Mesothelial cell of epicardium (in vitro differentiated cells): ENCODE measurements at places on chromosomes 6 and 20.
A peak's percentile ranks its signal among the peaks of the same experiment; 100 is the strongest.

GRCh38 chr6:53048431-53049195 lies 16.6 kb upstream of the FBXO9 start:
- DNase-seq, result no peak

GRCh38 chr6:36353411-36353915 lies 16.8 kb upstream of the BNIP5 start:
- no peak for DNase-seq

DNA sequence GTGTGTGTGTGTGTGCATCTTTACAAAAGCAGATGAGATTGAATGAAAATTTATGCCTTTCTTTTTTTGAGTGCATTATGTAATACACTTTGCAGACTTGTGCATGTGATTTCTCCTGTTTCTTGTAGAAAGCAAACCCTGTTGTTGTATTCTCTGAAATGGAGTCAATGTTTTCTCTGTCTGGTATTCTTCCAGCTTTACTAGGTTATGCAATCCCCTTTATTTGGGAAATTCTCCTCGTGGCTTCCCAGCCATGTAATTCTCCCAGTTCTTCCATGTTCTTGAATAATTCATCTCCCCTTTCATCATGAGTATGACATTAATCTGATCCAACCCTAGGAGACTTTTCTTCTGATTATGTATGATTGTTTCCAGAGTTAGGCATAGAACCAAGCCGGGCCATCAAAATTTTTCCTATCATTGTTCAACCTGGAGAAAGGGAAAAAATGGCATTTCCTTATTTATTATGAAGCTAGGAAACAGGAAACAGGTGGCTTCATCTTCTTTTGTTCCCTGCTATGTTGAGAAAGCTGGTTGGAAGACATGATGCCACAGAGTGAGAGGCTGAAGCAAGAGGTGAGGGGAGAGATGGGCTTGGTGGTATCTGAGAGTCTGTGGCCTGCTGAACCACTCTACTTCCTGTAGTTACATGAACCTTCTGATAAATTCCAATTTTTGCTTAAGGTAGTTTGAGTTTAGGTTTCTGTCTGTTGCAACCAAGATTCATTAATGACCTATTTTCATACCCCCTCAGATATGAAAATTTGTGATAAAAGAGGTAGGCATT lies 68.8 kb downstream of the PRL start:
- no peak for DNase-seq

GRCh38 chr6:74768120-74768519 lies 437.7 kb downstream of the COL12A1 start:
- no peak for DNase-seq

DNA sequence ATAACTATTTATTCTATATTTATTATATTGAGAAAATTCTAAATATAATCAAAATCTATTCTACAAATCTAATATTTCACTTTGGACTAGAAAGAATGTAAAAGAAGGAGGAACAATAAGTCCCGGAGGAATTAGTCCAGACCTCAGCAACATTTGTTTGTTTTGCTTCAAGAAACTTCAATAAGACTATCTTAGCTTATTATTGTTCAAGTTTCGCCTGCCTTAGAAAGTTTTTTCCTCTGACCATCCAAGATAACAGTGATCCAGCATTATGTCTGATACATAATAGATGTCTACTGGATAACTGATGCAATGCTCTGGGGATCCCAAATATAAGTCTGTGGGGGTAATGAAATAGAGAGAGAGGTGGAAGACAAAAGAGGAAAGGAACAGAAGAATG lies 28.7 kb upstream of the NT5E start:
- no peak for DNase-seq

GRCh38 chr20:1757072-1757471 lies 99.5 kb upstream of the SIRPG start:
- no peak for DNase-seq

GRCh38 chr20:3797592-3798372 lies 1.7 kb downstream of the CDC25B start:
- no peak for DNase-seq

DNA sequence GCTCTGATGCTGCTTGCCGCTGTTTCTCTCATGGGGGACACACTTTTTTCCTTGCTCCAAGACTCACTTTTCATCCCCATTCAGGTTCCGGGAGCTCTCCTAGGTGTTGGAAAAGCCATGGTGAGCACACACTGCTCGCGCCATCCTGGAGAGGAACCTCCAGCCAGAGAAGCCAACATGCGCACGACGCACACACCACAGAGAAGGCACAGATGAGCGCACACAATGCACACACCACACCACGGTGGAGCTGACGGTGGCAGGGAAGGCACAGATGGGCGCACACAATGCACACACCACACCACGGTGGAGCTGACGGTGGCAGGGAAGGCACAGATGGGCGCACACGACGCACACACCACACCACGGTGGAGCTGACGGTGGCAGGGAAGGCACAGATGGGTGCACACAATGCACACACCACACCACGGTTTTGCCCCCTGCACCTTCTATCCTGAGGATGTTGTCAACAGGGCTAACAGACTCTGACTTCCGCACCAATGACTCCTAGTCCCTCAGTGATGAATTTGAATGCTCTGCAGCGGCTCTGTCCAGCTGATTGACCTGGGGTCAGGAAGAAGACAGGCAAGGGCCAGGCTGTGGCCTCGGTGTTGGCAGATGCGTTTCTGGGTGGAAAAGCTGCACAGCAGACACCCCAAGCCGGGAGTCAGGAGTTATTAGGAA lies 154.7 kb downstream of the ERMARD start:
- no peak for DNase-seq

DNA sequence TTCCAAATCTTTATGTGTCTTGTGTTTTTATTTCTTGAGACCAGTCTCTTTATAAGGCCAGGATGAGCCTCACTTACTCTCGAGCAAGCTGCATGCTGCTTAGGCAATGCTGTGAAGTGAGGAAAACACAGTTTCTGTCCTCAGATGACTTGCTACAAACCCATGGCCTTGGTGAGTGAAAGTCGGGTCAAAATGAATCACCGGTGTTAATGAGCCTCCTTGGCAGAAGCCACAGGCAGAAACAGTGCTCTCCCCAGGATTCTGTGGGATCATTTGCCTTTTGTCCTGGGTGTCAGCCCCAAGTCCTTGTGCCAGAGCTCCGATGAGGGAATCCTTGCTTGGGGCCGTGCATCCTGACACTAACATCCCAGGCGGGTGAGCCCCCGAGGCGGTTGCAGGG lies 482.5 kb downstream of the QKI start:
- no peak for DNase-seq

GRCh38 chr6:139344186-139344963 lies 30.1 kb downstream of the CITED2 start:
- DNase-seq, result no peak

DNA sequence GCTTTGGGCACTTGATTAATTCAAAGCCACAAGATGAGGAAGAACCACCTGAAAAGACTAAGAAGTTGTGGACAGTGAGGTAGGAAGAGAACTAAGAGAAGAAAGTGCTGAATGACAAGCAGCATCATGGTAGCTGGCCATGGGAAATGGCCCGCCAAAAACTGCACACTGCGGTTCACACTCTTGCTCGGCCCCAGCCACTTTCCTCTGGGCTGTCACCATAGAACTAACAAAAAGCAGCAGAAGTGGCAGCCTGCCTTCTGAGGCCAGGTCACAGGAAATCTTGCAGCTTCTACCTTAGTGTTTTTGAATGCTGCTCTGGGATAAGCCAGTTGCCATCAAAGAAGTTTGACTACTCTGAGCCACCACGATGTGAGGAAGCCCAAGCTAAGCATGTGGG lies 34.8 kb upstream of the ZNFX1 start:
- DNase-seq, result no peak

- DNase-seq, result no peak
These were observed 9.0 kb downstream of the UQCC2 start for GRCh38 chr6:33702345-33702977.

- DNase-seq, result no peak
These were observed 1.9 kb upstream of the SRSF3 start for GRCh38 chr6:36592221-36592655.

GRCh38 chr6:9103876-9104521 lies 668.7 kb upstream of the SLC35B3 start:
- DNase-seq, result no peak

GRCh38 chr6:107704347-107705013 lies 119.6 kb downstream of the SCML4 start:
- DNase-seq, result no peak

- DNase-seq, result no peak
These were observed 185.8 kb upstream of the CCN2 start for GRCh38 chr6:132136981-132137380.

DNA sequence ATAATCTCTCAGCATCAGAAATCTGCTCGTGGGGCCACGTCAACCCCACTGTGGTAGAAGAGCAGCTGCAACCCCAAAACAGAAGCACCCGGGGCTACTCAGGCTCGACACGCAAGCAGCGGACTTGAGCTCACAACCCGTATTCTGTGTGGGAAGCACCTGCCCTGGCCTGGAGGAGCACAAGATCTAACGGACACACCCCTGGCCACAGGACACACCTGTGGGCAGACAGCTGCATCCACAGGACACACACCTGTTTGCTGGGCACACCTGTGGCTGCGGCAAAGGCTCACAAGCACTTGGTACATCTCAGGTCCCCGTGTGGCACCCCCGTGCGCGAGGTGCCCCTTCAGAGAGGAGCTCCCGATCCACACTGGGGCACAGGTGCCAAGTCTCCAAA lies 36.5 kb downstream of the ZBTB46 start:
- DNase-seq, result no peak

- no peak for DNase-seq
These were observed 191.5 kb downstream of the CDH4 start for GRCh38 chr20:61443443-61444126.

- DNase-seq, result no peak
These were observed 120.2 kb downstream of the TINAG start for GRCh38 chr6:54428431-54428830.

DNA sequence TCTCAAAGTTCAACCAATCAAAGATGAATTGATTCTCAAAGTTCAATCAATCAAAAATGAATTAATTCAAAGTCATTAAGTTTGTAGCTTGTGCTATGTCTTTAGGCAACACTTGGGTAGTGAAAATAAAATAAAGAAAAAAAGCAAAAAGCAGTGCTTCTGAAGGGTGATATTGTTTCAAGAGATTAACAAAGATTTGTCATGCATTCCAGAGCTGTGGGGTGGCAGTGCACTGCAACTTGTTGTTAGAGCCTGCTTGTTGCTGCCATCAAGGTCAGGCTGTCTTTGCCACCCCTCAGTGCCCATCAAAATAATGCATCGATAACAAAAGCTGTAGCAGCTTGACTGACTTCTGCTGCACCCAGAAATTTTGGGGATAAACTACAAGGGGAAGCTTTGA lies 128.6 kb downstream of the RNF144B start:
- DNase-seq, result no peak

DNA sequence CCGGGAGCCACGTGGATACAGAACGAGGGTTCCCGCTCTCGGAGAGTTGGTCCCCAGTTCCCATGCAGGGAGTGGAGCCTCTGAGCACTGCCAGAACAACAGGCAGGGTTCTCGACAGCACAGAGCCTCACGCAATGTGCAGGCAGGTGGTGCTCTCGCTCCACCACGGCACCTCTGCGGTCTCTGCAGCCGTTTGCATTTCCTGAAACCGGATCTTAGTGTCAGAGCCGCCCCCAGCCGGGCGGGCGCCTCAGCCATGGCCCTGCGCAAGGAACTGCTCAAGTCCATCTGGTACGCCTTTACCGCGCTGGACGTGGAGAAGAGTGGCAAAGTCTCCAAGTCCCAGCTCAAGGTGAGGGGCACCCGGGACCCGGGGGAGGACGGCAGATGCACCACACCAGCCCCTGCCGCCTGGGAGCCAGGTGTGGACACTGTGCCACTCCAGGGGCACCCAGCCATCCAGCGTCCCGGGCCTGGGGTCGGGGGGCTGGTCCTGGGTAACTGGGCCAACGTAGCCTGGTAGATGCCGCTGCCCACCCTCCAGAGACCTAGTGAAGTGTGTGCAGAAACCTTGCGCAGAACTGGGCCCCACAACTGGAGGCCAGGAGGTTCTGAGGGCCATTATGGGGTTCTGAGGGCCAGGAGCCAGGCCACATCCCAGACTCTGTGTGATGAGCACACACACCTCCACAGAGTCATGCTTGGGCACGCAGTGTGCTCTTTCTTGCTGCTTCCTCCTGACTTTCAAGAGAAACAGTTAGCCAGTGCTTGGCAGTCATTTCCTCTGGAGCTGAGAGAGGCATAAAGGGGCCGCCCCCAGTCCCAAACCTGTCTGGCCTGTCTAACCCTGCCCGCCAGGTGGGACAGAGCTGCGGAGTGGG lies at the start of gene DEF6:
Gene DEF6 (plus strand): TSS at position 218 of the 881 bp plus-strand sequence. CDS start 39 bp downstream, at position 257.
- peak; percentile 83 for DNase-seq
